ENCODE measurements at places on chromosomes 6 and 20. TPM values are rescaled to one million over a fixed set of nuclear protein-coding genes. Genes with fewer than 3 reads are reported as not detected.

Gene SPTLC3
- 10.9 TPM for total RNA-seq

Gene DLK2
- 47.8 TPM for total RNA-seq

Gene CCN2
- 13.5 TPM for total RNA-seq

Gene DDX43
- 1.6 TPM for total RNA-seq

Gene LAMP5
- not detected for total RNA-seq

Gene KCNK16
- total RNA-seq: not detected

Gene COL11A2
- 0.08 TPM for total RNA-seq

Gene PPP1R14C
- 38.1 TPM for total RNA-seq

Gene ACTL10
- total RNA-seq: 3.4 TPM

Gene TMEM74B
- 0.39 TPM for total RNA-seq

Gene RIPPLY2
- 0.11 TPM for total RNA-seq

Measured in hair follicular keratinocyte (primary cell).